CD4-positive, CD25-positive, alpha-beta regulatory T cell (primary cell): ENCODE measurements at places on chromosomes 16 and 17. TPM values are rescaled to one million over a fixed set of nuclear protein-coding genes. Genes with fewer than 3 reads are reported as not detected.

ZNF469 gene
- polyA plus RNA-seq = 0.01 TPM

CSH1 gene
- polyA plus RNA-seq = not detected

GRCh38 chr17:62713086-62713881 is 85.8 kb downstream of the MRC2 start:
- no peak for DNase-seq

TBCD gene
- polyA plus RNA-seq = 63.9 TPM

GRCh38 chr16:51884773-51885172 is 662.2 kb downstream of the TOX3 start:
- no peak for DNase-seq

GRCh38 chr16:80931801-80932707 is 74.6 kb downstream of the CMC2 start:
- DNase-seq = peak; percentile 8

- no peak for DNase-seq
These were observed 127.6 kb downstream of the KIF2B start for GRCh38 chr17:53950207-53950857.

SPATA22 gene
- polyA plus RNA-seq = not detected

DNA sequence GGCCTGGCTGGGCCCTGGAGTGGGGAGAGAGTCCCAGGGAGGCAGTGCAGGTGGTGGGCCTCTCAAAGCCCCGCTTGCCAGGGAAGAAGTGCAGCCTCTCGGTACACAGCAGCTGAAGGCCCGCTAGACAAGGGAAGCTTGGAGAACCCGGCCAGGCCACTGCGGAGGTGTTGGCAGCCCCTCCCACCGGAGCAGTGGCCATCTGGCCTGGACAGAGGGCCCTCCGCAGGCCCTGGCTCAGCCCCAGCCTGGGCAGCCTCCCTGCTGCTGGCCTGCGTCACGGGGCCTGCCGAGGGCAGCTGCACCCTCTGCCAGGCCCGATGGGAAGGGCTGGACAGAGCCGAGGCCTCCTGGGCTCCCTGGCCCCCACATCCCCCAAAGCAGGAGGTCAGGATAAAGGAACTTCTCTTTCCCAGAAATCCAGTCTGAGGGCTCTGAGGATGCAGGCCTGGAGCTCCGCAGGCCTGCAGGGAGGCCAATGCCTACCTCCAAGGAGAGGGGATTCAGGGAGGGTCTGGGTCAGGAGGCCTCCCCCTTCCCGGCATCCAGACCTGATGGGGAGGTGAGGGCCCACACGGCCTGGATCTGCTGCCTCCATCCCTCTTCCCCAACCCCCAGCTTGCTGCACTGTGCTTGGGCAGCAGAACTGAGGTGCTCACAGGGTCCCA is 4.3 kb downstream of the SPPL2C start:
- DNase-seq = no peak

GRCh38 chr17:16463358-16464302 is 28.4 kb downstream of the LRRC75A start:
- no peak for DNase-seq

ANKRD40CL gene
- not detected for polyA plus RNA-seq

- no peak for DNase-seq
These were observed 8.0 kb downstream of the CNTROB start for GRCh38 chr17:7940034-7940433.

WNT9B gene
- not detected for polyA plus RNA-seq

DNA sequence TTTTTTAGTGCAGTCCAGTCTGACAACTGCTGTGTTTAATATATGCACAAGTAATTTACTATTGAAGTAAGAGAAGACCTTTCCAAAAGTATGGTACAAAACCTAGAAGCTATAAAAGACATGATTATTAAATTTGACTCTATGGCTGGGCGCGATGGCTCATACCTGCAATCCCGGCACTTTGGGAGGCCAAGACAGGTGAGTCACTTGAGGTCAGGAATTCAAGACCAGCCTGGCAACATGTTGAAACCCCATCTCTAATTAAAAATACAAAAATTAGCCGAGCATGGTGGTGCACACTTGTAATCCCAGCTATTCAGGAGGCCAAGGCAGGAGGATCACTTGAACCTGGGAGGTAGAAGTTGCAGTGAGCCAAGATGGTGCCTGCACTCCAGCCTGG is 41.4 kb upstream of the VWA3A start:
- no peak for DNase-seq

GRCh38 chr17:27496437-27496943 is 40.2 kb downstream of the KSR1 start:
- DNase-seq = no peak

DNA sequence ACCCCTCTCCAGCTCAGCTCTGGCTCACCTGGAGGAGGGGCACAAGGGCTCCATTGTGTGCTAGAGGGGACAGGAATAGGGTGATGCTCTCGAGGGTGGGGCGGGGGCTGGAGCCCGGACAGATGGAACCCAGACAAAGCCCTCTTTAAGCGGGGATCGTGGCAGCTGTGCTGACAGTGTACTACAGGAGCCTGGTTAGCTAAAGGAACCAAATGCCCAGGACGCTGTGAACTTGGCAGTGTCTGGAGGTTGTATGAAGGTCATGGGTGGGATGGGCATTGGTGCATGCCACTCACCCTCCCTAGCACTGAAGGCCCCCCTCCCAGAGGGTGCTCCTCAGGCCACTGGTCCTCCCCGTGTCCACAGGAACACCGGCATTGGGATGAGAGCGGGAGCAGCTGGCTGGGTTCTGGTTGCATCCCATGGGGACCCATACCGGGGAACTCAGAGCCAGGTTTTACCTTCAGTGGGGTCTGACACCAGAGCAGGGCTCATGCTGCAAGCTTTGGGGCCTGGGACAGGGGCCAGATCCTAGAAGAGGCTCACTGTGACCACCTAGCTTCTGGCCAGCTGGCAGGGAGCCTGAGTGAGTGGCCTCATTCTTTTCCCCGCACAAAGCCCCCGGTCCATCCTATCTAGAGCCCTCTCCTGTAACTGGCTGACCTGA is 11.9 kb downstream of the KIF19 start:
- DNase-seq = no peak
